ENCODE measurements at places on chromosomes 5 and 9.
A peak's percentile ranks its signal among the peaks of the same experiment; 100 is the strongest.

- peak; percentile 78 for DNase-seq
Measured at GRCh38 chr5:141476132-141476911, 556 bp downstream of the PCDHGC3 start.

GRCh38 chr9:112285056-112285455 is 48.4 kb downstream of the PTBP3 start:
- DNase-seq = no peak

GRCh38 chr5:1832511-1833250 is 31.5 kb downstream of the NDUFS6 start:
- DNase-seq = no peak

DNA sequence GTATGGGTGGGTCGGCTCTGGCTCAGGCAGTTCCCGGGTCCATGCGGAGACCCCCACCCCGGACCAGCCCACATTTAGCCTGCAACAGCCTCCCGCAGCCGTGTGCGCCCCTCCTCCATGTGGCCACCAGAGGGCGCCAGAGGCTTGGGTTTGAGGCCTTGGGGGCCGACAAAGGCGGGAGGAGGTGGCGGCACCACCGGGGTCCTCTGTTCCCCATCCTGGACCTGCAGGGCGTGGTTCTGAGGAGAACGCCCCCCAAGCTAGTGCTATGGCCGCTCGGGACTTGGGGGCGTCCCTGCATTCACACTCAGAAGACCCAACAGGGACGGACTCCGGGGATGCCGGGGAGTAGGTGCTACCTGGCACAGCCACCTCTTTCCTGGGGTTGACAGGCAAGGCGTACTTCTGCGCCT is 16.5 kb downstream of the ASS1 start:
- DNase-seq = peak; percentile 34

DNA sequence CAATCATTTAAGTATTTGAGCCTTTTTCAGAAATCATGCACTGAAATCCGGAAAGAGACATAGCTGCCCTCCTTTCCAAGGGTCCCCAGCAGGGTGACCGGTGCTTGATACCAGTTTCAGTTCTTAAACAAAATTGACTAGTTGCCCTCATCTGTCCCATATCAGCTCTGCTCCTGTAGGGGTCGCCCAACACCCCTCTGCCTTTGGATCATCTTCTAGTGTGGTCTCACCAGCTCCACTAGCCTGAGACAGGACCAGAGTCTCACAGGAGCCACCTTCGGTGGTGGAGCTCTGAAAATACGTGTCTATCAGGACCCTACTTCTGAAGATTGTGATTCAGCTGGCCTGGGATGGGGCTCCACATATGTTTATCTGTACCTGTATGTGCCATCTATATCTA is 428.2 kb downstream of the ENC1 start:
- peak; percentile 34 for DNase-seq

- no peak for DNase-seq
Measured at GRCh38 chr5:162221910-162222309, 154.3 kb downstream of the GABRG2 start.

DNA sequence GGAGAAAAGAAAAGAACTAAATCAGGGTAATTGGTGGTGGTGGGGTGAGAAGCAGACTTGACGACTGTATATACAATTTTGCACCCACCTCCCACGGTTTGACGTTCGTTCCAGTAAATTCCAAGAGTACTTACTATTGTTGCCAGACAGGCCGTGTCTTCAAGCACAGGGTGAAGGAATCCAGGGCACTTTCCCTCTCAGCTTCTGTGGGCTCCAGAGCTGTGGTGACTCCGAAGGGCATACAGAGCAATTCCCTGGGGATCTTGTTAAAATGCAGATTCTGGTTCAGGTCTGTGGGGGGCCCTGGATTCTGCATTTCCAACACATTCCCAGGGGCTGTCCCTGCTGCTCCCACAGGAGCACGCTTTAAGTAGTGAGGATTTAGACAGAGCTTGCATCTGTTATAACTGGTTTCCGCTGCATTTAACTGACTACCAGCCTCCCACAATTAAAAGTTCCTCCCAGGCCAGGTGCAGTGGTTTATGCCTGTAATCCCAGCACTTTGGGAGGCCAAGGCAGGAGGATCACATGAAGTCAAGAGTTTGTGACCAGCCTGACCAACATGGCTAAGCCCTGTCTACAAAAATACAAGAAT is 49.3 kb upstream of the FANCC start:
- no peak for DNase-seq

GRCh38 chr9:137085920-137086530 is 760 bp upstream of the MAN1B1 start:
- DNase-seq = no peak

DNA sequence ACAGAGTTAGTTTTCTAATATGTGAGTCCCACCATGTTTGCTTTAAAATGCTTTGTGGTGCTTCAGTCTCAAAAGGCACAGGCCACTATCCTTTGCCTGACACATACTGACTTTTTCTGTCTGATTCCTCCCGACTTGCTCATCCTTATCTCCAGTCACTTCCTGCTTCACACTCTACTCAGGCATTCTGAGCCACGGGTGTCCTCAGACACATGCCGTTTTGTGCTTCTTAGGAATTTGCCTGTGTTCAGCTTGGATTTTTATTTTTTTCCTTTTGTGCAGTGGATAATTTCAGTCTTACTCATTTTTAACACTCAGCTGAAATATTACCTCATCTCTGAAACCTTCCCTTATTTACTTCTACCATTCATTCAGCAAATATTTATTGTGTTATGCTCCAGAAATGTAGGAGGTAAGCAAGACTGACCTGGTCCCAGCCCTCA is 54.1 kb downstream of the MAN2A1 start:
- DNase-seq = peak; percentile 95

GRCh38 chr9:72256931-72257330 is 107.7 kb downstream of the GDA start:
- no peak for DNase-seq

DNA sequence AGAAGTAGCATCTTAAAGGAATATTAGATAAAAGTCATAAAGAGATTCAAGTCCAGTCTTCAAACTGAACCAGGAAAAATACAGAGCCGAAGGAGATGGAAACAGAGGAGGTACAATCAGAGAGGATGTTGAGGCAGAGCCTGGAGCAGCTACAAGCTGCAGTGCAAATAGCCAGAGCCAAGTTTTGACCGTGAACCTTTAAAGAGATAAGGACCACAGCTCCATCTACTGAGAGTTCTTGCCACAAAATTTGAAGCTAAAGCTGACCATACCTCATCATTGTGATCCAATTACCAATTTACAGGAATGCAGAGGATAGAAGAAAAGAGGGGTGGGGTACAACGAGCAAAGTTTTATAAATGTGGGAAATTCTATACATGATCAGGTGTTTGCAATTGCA is 10.4 kb upstream of the DEPDC1B start:
- no peak for DNase-seq

GRCh38 chr5:3625626-3626025 is 30.0 kb downstream of the IRX1 start:
- DNase-seq = no peak

GRCh38 chr5:114524221-114524620 is 162.4 kb downstream of the KCNN2 start:
- no peak for DNase-seq

DNA sequence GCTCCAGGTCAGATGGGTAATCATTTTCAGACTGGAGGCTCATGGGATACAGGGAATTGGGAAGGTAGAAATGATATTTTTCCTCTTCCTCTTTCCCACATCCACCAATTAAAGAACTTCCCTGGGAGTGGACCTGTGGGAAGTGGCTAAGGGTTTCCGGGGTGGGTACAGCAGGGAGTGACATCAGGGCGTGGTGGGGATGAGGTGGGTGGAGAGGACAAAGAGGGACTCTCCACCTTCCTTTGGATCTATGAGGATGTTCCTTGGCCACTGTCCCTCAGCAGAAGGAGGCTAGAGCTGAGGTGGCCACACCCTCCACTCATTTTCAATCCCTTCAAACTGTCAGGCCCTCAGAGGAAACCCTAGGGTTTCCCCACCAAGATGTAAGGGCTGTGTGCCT is 54.7 kb downstream of the IRF1 start:
- no peak for DNase-seq

GRCh38 chr5:66343370-66344071 is 199.4 kb downstream of the SREK1 start:
- no peak for DNase-seq

DNA sequence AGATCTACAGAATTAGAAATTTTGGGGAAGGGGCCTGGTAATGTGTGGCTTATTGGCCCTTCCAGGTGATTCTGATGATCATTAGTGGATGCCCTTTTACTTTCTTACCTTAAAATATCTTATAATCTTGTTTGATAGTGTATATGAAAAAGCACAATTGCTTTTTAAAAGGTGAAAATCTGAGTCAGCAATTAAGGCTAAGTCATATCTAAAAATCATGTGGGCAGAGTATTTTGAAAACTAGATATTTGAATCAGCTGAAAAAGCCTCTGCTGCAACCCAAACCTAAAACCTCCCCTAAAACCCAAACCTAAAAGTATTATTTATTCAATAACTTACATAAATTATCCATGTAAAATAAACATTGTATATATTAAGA is 359.8 kb downstream of the PDE4D start:
- no peak for DNase-seq

DNA sequence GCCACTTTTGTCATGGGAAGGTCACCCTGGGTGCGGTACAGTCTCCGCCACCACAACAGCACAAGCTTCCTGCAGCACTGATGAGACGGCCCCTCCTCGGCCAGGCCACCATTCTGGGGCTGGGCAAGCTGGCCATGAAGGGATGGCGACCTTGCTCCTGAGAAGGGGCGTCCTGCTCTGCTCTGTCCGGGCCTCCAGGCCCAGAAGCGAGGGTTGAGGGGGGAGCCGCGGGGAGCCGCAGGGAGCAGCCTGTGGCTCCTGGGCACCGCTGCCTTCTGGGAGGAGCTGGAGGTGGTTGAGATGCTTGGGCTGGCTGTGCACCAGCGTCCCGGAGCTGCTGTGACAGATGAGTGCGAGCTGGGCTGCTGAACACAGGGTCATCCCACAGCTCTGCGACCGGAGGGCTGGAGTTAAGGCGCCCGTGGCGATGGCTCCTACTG is 84.3 kb upstream of the RAPGEF1 start:
- no peak for DNase-seq

DNA sequence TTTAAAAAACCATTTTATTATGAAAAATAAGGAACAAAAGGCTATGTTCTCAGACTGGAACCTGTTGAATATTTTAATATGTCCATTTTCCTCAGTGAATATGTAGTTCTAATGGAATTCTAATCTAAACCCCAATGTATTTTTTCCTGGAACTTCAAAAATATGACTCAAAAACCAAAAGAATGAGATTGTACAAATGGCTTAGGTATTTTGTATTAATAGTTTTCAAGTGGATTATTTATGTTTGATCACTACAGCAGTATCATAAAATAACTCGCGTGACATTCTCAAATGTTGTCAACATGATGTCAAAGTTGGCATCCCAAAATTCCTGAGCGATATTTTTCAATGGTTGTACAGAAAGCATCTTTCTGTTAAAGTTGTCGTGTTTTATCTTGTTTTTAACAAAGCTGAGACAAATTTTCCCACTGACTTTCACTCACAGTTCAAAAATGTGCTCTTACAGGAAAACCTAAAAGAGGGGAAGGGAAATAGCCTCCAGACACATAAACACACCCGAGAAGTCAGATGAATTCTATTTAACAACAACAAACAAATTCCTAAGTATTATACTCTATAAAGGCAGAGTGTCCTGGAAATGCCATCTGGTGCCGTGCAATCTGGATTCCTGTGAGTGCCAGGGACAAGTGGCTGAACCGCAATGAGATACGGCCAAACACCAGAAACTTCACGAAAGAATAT is 68.1 kb upstream of the TAS2R1 start:
- peak; percentile 36 for DNase-seq

- peak; percentile 30 for DNase-seq
Measured at GRCh38 chr5:116521173-116521872, 53.3 kb downstream of the SEMA6A start.

DNA sequence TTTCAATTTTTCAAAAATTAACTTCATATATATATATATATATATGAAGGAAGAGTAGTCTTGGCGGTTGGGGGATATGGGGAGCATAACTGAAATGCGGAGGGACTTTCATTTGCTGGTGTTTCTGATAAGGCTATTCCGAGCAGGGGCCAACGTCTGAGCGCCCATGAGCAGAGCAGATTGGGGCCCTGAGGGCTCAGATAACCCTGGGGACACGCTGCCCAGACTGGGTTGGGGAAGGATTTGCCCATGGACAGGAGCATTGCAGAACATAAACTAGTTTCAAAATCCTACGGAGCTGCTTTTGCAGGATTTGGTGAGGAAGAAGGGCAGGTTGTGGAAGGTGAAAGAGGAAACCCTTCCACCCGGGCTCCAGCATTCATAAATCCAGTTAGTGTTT is 240.2 kb downstream of the IRX1 start:
- no peak for DNase-seq

GRCh38 chr5:65760504-65761275 is 38.7 kb downstream of the NLN start:
- peak; percentile 72 for DNase-seq

DNA sequence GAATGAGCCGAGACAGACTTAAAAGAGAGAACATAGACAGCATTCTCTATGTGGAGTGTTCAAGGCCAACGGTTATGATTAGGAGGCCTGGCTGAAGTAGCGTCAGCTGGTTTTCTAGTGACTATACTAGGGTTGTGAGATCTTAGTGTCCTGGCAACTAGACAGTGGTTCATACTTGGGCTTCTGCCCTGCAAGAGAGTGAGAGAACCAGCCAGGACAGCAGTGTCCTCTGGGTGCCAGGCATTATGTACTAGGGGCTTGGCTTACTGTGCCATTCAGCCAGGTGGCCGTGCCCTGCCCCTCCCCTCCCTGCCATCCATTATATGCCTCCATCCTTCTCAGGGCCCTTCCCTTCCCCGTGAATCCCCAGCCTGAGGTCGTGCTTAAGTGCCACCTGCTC is 56.8 kb downstream of the TRIO start:
- DNase-seq = no peak

GRCh38 chr5:73274881-73275663 is 102.1 kb downstream of the TMEM174 start:
- peak; percentile 56 for DNase-seq

DNA sequence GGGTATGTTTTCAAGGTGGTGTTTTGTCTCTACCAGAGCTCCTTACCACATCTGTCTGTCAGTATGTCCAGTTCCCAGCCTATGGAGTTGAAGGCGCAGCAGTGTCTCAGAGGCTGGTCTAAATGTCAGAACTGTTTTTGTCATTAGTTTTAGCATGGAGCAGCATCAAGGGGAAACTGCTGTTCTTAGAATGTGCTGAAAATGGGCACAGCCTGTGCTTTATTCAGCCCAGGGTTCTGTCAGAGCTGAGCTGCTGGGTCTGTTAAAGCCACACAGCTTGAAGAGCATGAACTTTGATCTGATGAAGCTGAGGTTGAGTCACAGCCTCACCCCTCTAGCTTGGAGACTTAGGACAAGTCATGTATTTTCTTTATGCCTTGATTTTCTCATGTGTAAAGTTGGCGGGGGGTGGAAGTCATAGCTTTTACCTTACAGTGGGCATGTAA is 71.9 kb downstream of the RALGPS1 start:
- DNase-seq = no peak

- peak; percentile 17 for DNase-seq
Measured at GRCh38 chr9:114910541-114910940, 19.9 kb downstream of the TNFSF8 start.

GRCh38 chr9:99187311-99187710 is 34.4 kb downstream of the ALG2 start:
- DNase-seq = no peak

- no peak for DNase-seq
Measured at GRCh38 chr9:4152101-4152600, 147.7 kb downstream of the GLIS3 start.

GRCh38 chr5:167816354-167816753 is 475.1 kb upstream of the WWC1 start:
- DNase-seq = no peak

GRCh38 chr5:59749782-59750520 is 143.6 kb downstream of the PDE4D start:
- peak; percentile 44 for DNase-seq

Measured in fibroblast of upper back skin (primary cell).